Right kidney (tissue), 9 donors: ENCODE measurements at places on chromosomes 2 and 18.
A peak's percentile ranks its signal among the peaks of the same experiment; 100 is the strongest.

DNA sequence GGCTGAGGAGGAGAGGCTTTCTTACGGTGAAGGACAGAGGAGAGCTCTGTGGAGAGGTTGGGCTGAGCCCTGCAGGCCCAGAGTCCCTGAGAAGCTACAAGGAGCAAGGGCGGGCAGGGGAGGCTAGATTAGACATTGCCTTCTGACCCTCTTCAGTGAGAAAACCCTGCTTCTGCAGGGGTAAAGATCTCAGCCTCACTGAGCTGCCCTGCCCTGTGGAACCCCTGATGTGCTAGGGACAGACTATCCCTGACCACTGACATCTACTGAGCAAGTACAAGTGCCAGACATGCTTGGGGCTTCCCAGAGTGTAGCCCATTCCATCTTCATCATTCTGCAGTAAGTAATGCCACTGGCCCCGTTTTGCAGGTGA, 111.5 kb downstream of the CYP26B1 start:
- DNase-seq: no peak

GRCh38 chr2:127479219-127479825, 47.0 kb downstream of the IWS1 start:
- DNase-seq: no peak

DNA sequence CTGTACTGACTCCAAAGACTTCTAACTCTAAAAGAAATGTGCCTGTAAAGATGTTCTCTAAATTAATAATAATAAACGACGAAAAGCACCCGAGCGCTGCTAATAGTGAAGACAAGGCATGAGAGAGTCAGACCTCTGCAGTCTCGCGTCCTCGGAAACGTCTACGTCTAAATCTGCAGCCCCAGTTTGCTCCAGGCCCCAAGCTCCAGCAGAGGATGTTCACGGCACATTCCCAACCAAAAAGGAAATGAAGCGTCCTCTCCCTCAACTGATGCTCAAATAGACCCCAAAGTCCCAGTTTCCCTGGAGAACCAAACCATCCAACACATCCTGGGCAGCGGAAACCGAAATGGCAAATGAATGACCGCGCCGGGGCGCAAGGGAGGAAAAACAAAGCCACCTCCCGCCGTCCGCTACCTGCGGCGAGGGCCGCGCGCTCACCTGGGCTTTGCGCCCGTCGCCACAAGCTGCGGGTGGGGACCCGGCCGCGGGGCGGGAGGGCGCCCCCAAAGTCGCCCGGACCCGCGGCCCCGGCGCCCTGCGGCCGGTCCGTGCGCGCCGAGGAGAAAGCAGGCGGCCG, 47.1 kb upstream of the CCDC150 start:
- DNase-seq: peak; percentile 74

DNA sequence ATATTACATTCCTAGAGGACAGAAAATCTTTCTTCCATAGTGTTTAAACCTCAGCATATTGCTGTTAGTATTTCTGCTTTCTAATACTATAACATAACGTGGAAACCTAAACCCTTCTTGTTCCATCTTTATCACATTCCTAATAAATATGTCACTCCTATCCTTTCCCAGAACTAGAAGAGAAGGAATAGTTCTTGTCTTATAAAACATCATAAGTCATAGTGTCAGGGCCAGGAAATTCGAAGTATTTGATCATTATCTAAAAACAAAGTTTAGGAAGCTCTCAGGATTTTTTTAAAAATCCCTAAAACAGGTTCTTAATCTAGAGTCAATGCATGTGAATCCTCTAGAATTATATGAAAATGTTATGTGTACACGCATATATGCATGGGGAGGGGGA, 2.0 kb downstream of the NHEJ1 start:
- DNase-seq: no peak

DNA sequence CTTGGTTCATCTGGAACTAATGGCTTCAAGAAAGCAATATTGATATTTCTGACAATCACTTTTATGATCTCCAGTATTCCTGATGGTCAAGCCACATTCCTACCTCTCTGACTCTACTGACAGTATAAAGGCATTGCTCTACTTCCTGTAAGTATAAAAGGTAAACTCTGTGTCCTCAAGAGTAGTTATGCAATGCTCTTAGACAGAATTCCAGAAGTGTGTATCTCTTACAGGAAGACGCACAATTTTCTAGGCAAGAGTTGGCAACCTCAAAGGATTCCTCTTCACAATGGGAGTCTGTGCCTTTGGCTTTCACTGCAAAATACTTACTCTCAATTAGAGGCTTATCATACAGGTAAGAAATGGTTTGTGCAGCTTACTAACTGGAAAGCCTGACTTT, 100.1 kb downstream of the THADA start:
- DNase-seq: no peak

GRCh38 chr2:215107216-215108056, 31.0 kb downstream of the ABCA12 start:
- no peak for DNase-seq

GRCh38 chr2:23157812-23158211, 227.2 kb upstream of the KLHL29 start:
- DNase-seq: no peak
